Thoracic aorta (tissue), 2 donors: ENCODE measurements at places on chromosomes 11 and 22.

DNA sequence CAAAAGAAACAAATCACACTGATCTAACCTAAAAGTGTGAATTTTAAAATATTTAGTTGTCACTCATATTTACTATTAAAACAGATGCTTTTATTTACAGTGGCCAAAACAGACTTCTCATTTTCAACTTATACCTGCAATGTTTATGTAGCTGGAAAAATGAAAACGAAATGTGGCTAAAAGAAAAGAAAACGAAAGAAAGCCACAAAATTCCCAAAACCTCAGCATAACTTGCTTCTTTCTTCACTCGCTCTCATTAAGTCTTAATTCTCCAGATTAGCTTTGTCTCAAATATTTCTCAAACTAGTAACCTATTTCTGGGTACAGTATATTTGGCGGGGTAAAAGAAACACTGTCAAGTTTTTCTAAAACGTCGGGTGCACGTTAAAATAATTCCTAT, 693 bp downstream of the CSTF3 start:
- no peak for DNase-seq

GRCh38 chr22:45537734-45538181, 35.1 kb downstream of the FBLN1 start:
- DNase-seq: no peak

DNA sequence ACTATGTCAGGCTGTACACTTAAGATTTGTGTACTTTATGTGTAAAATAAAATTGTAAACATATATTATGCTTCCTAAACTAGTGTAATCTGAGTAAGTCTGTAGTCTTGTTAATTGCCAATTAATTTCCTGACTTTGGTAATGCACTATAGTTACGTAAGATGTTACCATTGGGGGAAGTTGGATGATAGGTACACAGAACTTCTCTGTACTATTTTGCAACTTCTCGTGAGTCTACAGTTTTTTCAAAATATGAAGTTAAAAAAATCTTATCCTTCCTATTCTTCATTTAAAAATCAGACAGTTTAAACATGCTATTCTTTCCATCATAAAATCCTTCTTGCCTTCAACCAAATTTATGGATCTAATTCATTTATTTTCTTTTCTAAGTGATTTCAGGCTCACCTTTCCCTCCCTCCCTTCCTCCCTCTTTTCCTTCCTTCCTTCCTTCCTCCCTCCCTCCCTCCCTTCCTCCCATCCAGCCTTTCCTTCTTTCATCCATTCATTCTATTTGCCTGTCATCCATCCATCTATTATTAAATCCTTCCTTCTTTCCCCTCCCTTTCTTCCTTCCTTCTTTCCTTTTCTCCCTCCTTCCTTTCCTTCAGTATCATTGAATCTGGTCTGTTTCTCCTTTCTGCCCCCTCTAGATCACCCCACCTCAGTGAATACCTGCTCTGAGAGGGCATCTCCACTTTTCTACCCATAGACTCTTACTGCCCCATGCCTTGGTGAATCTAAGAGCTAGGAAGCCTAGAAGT, 22.1 kb upstream of the ASCC2 start:
- no peak for DNase-seq

- no peak for DNase-seq
Measured at GRCh38 chr11:112864672-112865071, 96.5 kb upstream of the NCAM1 start.

DNA sequence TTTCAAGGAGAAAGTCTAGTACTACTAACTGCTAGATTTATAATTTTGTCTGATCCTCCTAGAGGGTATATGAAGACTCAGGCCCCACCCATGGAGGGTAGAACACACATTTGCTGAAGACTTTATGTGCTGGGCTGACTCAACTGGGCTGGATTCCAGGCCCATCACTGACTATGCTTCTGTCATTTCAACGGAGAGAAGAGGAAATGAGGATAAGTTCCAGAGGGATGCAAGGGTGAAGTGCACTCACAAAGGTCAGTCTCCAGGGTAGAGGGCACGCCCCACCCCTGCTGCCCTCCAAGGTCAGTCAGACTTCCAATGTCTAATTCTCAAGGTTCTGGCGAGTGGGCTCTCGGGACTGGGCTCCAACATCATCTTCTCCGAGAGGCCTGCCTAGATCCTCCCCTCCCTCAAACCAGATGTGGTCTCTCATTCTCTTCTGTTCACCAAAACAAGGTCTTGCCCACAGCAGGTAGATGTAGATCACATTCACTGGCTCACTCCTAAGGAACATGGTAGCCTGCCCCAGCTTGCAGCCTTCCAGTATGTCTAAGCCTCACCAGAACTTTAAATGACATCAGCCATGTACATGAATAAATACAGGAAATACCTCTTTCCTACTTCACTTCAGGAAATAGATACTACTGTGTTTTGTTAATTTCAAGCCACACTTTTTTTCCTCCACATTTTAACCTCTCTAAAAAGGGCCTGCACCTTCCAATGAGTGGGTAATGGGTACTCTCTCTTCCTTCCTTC, 7.3 kb upstream of the C11orf86 start:
- DNase-seq: no peak

DNA sequence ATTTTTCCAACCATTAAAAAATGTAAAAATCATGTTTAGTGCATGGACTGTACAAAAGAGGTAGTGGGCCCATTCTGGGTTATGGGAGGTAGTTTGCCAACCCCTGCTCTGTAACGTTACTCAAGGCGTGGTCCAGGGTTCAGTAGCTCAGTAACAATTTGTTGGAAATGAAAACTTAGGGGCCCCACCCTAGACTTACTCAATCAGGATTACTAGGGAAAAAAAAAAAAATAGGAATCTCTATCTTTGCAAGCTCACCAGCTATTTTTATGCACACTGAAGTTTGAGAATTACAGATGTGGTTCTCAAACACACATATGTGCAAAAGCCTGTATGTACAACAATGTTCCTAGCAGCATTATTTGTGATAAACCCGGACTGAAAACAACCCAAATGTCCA, 17.3 kb upstream of the LMO2 start:
- no peak for DNase-seq

DNA sequence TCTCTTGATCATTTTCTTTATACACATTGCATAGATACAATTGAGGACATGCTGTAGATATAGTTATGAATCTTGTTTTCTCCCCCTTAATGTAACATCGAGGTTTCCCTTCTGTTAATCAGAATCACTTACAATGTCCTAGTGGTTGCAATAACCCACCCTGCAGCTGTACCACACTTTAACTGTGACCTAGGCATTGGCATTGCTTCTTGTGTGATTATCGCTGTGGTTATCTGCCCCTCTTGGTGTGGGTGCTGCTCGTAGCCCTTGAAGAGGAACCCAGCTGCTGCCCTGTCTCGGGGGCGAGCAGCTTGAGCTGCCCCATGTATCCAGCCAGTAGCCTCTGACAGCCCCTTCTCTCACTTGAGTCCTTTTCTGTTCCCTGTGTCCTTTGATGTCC, 1.5 kb downstream of the DGAT2 start:
- no peak for DNase-seq

GRCh38 chr22:42655693-42656092, 6.5 kb upstream of the CYB5R3 start:
- no peak for DNase-seq

- DNase-seq: no peak
Measured at GRCh38 chr11:131763193-131763890, 392.9 kb downstream of the NTM start.

DNA sequence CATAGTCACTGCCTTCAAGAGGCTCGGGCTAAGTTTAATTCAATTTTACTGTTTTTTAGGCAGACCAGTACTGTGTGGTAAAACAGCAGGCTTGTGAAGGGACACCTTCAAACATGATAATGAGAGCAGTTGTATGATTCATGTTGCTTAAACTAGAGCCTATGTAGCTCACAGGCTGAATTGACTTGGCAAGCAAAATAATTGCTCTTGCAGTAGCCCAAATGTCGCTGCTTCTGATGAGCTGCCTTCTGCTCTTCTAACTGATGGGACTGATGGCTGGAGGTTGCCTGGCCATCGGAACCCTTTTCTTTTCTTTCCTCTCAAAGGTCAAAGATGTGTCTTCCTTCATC, 137.6 kb downstream of the MAML2 start:
- DNase-seq: no peak

- no peak for DNase-seq
Measured at GRCh38 chr22:41659941-41660340, 28.7 kb downstream of the SNU13 start.

- DNase-seq: no peak
Measured at GRCh38 chr11:128670631-128671030, 23.2 kb upstream of the FLI1 start.

- DNase-seq: no peak
Measured at GRCh38 chr11:77999446-78000030, 5.1 kb upstream of the INTS4 start.

GRCh38 chr11:109343242-109343641, 78.7 kb upstream of the C11orf87 start:
- DNase-seq: no peak
